ENCODE measurements at places on chromosomes 3 and 15.

DNA sequence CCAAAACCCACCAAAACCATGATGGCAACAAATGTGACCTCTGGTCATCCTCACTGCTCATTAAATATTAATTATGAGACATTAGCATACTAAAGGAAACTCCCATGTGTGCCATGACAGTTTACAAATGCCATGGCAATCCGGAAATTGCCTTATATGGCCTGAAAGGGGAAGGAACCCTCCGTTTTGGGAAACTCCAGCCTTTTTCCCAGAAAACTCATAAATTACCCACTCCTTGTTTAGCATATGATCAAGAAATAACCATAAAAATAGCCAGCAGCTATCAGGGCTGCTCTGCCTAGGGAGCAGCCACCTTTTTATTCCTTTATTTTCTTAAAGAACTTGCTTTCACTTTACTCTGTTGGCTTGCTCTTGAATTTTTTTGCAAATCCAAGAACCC, 992.7 kb downstream of the NTRK3 start:
- DNase-seq: no peak

DNA sequence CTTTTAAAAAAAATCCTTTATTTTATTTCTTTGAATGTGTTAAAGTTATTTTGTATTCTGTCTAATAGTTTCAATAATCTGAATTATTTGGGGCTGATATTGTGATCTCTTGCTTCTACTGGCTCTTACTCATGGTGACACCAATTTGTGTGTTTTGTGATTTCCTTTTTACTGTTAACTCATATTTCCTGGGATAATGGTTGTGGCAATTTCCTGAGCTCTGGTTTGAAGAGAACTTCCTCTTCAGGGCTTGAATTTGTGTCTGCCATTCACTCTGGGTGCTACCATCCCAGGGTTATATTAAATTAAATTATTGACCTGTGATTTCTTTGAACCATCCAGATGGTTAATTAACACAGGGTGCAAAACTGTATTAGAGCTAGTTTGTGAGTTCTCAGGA, 60.4 kb upstream of the RNF7 start:
- no peak for DNase-seq

- no peak for DNase-seq
Measured at GRCh38 chr3:24316887-24317383, 177.7 kb downstream of the THRB start.

GRCh38 chr15:95511671-95512070, 818.8 kb upstream of the NR2F2 start:
- no peak for DNase-seq

DNA sequence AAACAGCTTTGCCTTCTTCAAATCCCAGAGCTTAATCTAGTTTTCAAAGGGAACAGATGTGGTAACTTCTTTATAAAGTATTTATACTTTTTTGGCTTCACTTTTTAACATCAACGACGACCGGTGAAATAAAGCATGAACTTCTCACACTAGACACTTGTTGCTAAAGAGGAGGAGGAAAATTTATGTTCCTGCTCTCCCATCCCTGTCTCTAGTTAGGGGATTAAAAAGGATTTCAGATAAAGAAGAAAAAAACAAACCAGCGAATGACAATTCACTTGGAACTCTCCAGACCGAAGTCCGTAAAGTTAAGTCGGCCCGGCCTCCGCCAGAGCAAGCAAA, 672 bp downstream of the NEDD4 start:
- DNase-seq: no peak

GRCh38 chr3:126857928-126858327, 125.0 kb upstream of the PLXNA1 start:
- DNase-seq: no peak

- DNase-seq: no peak
Measured at GRCh38 chr3:67608034-67608433, 46.4 kb downstream of the SUCLG2 start.

DNA sequence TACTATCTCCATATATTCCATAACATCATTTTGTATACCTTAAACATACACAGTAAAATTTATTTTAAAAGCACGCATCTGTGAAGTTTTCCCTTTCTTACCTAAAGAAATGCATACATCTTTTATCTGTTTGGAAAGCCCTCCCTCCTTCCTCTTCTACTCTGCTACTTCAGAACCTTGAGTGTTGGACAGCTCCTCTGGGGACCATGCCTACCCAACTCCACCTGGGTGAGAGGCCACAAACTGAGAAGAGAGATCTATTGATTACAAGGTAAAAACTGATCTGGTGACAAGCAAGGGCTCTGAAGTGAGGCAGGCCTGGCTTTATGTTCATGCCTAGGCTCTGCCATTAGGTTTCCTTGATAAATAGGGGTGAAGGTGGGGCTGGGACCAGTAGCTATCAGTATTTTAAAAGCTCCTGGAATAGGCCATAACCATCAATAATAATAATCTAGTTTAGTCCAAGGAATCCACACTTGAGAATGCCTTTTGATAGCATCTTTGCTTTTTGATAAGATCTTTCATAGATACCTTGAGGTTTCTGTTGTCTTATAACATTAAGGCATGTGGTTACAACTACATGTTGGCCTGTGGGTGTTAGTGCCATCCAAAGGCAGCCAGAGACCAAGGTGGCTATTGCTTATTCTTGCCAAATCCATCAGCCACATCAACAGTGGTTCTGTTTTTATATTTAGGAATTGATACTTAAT, 148.8 kb downstream of the KCNMB2 start:
- no peak for DNase-seq

- no peak for DNase-seq
Measured at GRCh38 chr3:32403663-32404062, 12.0 kb downstream of the CMTM7 start.

- no peak for DNase-seq
Measured at GRCh38 chr3:171284308-171285075, 175.7 kb downstream of the TNIK start.

GRCh38 chr3:86958534-86958933, 32.4 kb downstream of the VGLL3 start:
- no peak for DNase-seq

DNA sequence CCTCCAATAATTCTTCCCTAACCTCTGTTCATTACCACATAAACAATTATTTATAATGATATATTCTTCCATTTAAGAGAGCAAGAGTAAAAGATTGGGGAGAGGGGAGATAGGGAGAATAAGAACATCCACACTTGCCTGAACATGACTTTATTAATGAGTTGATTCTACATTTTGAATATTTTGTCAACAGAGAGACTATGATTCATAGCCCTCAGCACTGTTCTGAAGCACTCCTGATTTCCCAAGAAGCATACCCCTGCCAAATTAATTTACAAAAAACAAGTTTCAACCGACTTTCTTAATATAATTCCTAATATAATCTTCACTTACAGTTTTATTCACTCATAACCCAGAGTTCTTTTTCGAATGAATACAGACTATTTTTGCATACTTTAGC, 828.8 kb downstream of the ROBO2 start:
- DNase-seq: no peak

DNA sequence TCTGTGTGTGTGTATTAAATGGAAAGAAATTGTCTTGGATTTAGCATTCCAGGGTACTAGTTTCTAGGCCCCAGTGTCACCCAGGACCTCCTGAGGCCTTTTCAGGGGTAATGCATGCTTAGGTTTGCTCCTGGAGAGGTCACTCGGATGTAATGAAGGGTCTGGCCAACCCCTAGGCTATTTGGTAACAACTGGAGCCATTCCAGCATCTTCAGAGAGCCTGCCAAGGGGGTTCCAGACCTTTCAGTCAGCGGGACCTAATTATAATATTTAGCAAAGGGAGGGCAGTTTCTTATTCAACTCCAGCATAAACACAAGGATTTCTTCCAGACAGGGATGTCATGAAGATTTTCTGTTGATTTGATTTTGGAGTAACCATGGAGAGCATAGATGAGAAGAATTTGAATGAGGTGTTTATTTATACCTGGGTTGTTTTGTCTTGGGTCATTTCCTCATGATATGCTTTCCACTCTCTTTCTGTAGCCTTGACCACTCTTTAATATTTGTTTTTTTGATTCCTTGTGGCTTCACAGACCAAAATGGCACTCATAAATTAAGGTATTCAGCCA, 17.4 kb downstream of the KAT2B start:
- DNase-seq: no peak

DNA sequence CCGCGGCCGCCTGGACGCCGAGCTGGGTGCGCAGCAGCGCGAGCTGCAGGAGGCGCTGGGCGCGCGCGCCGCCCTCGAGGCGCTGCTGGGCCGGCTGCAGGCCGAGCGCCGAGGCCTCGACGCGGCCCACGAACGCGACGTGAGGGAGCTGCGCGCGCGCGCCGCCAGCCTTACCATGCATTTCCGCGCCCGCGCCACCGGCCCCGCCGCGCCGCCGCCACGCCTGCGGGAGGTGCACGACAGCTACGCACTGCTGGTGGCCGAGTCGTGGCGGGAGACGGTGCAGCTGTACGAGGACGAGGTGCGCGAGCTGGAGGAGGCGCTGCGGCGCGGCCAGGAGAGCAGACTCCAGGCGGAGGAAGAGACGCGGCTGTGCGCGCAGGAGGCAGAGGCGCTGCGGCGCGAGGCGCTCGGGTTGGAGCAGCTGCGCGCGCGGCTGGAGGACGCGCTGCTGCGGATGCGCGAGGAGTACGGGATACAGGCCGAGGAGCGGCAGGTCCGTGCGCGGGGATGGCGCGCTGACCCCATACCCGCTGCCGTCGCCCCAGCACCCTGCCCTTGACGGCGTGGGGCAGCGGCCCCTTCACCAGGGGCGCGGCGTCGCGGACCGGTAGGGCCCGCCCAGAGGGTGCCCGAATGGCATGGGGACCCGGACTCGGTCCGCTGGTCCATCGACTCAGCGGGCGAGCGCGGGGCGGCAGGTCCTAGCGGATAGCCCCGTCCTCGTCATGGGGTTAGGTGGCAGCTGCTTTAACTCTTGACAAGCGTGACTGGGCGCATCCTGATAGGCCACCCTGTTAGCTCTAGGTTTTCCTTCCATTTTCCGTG, 848 bp downstream of the SYNM start:
- no peak for DNase-seq
